Colonic mucosa (tissue), 4 donors: ENCODE measurements at places on chromosomes 4 and X. TPM values are rescaled to one million over a fixed set of nuclear protein-coding genes. Genes with fewer than 3 reads are reported as not detected.

GRCh38 chrX:56368962-56369361 lies 136.8 kb downstream of the KLF8 start:
- DNase-seq, result no peak

GRCh38 chrX:109155161-109155560 lies 326.7 kb downstream of the GUCY2F start:
- DNase-seq, result no peak

DNA sequence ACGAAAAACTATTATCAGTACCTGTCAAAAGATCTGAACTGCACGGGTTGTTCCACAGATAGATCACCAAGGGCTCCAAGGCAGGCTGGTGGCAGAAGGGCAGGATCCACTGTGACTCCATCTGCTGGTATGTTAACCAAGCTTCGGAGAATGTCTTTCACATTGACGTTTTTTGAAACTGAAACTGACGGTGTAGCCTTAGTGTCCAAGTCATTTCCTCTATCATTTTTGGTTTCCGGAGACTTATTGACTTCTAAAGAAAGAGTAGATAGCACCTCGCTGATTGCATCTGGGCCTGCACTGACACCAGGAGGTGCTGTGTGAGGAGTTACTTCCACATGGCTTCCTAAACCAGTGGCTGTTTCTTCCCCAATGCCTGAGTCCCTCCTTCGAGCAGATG lies 186.9 kb downstream of the LRBA start:
- DNase-seq, result no peak

DNA sequence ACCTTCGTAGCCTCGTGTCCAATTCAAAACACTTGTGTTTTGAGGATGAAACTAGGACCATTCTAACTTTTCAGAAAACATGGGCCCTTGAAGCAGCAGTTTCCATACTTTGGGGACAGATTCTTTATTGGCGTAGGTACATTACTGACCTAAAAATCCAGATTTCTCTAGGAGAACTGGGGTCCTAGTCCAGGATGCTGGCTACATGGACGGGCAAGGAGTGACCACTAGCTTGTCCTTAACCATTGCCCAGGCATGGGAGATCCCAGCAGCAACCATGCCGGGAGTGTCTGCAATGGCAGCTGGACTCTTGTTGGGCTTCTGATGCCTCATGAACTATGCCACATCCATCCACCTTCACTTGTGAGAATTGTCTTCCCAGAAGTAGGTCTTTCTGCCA lies 62.2 kb upstream of the WDR1 start:
- DNase-seq, result no peak

DNA sequence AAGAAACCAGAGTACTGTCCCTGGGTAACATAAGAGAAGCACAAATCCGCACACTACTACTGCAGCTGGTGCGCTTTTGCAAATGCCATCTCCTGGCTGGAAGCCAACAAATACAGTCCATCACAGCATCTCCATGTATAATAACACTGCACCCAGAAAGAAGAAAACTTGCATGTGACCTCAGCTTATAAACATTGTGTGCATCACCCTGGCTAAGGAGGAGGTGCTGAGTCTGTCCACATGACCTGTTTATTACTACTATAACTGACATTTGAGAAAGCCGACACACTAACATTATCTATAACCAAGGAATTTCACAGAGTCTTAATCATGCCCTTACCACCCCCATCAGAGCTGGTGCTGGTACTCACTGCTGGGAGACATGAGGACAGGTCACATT lies 516.8 kb downstream of the CFAP47 start:
- no peak for DNase-seq

GRCh38 chr4:8330821-8331574 lies 61.4 kb downstream of the HTRA3 start:
- no peak for DNase-seq

GRCh38 chr4:173763389-173763788 lies 233.4 kb upstream of the HAND2 start:
- no peak for DNase-seq

DNA sequence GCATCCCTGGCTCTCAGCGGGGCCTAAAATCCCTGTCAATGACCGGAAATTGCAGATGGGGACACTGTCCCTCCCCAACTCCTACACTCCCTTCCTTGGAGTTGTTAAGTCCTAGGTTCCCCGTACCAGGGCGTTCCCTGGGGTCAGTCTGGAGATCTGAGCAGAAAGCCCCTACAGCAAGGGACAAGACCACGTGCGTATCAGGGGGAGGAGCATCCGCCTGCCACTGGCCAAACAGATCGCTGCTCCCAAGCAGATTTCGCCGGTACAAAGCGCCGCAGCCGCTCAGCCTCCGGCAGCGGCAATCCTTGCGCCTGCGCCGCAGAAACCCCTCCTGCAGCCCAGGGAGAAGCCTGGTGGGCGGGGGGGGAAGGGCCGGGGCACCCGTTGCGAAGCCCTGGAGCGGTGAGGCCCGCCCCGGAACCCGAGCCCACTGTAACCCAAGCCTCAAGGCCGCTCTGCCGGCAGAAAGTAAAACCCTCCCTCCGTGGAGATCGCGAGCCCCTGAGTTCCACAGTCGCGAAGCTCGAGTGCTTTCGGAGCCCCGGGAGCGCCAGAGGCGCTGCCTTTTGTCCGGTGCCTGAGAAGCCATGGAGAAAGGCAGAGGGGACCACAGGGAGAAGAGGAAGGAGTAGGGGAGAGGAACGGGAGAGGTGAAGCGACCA lies 2.7 kb downstream of the CRMP1 start:
- DNase-seq, result no peak

- DNase-seq, result no peak
These were observed 155.2 kb downstream of the RBMX2 start for GRCh38 chrX:130556951-130557350.

GRCh38 chrX:97895751-97896150 lies 1012.0 kb downstream of the RPA4 start:
- DNase-seq, result no peak

- DNase-seq, result no peak
These were observed 20.2 kb downstream of the SATL1 start for GRCh38 chrX:85223359-85223758.

GRCh38 chrX:115560978-115561604 lies at the start of gene PLS3:
PLS3 (plus strand) TSS chrX:115561174; CDS start chrX:115610251, 49,077 bp downstream.
- peak; percentile 84 for DNase-seq

DNA sequence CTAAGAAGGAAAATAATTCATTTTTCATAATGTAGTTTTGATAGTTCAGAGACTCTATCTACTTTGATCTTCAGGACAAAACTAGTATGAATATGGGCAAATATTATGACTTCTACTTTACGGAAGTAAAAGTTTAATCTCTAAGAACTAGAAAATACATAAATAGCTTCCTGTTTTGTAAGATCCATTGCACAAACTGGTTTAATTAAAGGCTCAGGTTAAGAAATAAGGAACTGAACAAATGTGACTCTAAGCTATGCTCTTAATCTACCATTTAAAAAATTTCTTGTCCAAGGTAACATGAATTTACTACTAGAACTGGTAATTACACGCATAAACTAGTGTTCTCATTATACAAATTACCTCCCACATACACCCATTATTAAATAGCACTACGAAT lies 360.6 kb downstream of the INPP4B start:
- no peak for DNase-seq

DNA sequence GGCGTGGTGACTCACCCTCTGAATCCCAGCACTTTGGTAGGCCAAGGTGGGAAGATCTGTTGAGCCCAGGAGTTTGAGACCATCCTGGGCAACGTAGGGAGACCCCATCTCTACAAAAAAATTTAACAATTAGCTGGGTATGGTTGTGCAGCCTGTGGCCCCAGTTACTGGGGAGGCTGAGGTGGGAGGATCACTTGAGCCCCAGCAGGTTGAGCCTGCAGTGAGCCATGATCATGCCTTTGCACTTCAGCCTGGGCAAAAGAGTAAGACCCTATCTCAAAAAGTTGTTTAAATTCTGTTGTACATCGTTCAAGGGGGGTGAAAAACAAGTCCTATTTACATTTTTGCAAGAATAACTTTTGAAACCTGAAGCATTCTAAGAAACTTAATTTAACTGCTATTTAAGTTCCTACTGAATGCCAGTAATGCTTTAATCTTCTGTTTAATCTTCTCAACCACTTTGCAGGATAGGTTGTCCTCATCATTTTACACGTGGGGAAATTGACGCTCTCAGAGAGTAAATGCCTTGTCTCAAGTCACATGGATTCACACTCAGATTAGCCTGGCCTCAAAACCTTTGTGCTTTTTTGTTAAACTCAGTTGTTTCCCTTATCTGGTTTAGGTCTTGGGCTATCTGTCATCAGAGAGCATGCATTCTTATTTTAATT lies 7.0 kb downstream of the STAG2 start:
- DNase-seq, result no peak

DNA sequence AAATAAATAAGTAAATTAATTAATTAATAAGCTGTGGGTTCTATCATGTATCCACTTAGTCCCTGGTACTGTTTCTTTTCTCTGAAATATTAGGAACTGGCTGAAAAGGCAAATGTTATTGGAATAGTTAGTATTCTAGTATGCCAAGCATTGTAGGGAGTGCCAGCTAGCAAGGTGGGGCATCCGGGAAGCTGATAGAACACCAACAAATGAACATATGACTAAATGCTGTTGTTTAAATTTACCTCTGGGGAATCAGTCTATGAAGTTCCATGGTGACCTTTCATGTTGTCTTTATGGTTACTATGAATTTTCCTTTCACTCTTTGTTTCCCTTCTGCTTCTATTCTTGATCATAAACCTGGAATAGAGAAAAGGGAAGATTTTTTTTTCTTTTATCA lies 32.7 kb downstream of the NUDT6 start:
- DNase-seq, result no peak

- no peak for DNase-seq
These were observed 42.4 kb downstream of the N4BP2 start for GRCh38 chr4:40099010-40099409.

DNA sequence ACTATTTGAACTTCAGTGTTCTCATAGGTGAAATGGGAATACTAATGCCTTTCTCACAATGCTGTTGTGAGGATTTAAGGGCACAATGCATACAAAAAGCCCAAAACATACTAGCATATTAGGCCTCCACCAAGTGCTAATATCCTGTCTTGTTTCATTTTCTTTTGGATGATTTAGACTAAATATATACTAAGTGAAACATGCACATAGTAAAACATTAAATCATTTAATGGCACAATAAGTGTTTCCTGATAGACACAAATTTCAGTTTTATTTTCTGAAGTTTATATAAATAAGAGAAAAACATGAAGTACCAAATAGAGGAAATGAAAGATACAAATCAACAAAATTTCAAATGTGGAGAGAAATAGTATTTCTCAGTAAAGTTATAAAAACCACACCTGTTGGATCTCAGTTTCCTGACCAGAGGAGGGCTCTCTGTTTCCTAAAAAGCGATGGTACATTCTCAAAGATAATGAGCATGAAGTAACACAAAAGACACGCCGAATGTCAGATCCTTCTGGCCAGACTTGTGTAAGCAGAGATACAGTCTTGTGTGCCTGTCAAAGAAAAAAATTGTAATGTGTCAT lies 25.1 kb downstream of the DDX60 start:
- DNase-seq, result no peak

- no peak for DNase-seq
These were observed 572.0 kb downstream of the ADGRL3 start for GRCh38 chr4:61772126-61772525.

GRCh38 chr4:126735294-126736132 lies 897.2 kb upstream of the INTU start:
- DNase-seq, result no peak

GRCh38 chr4:136713140-136713539 lies 819.2 kb downstream of the PCDH18 start:
- no peak for DNase-seq

GRCh38 chr4:149747646-149748045 lies 68.0 kb downstream of the IQCM start:
- no peak for DNase-seq

- no peak for DNase-seq
These were observed 105.7 kb downstream of the SLITRK2 start for GRCh38 chrX:145923376-145923775.

ATP8A1 gene
- total RNA-seq, result 34.0 TPM

ASMT gene
- total RNA-seq, result not detected

NXF2 gene
- total RNA-seq, result not detected

NUP62CL gene
- total RNA-seq, result 3.7 TPM

FAM156B gene
- total RNA-seq, result 17.1 TPM

TTC29 gene
- total RNA-seq, result not detected

GLRA2 gene
- 0.35 TPM for total RNA-seq

TRO gene
- total RNA-seq, result 1.1 TPM

TMEM255A gene
- total RNA-seq, result 2.6 TPM

SPACA5 gene
- total RNA-seq, result not detected

KCND1 gene
- 0.90 TPM for total RNA-seq

PLK4 gene
- 22.6 TPM for total RNA-seq

EOLA1 gene
- total RNA-seq, result 27.1 TPM

SNCA gene
- total RNA-seq, result 5.7 TPM

SPANXA2 gene
- not detected for total RNA-seq

KLHL34 gene
- total RNA-seq, result 3.6 TPM
